ENCODE measurements at places on chromosomes 12 and 14.

DNA sequence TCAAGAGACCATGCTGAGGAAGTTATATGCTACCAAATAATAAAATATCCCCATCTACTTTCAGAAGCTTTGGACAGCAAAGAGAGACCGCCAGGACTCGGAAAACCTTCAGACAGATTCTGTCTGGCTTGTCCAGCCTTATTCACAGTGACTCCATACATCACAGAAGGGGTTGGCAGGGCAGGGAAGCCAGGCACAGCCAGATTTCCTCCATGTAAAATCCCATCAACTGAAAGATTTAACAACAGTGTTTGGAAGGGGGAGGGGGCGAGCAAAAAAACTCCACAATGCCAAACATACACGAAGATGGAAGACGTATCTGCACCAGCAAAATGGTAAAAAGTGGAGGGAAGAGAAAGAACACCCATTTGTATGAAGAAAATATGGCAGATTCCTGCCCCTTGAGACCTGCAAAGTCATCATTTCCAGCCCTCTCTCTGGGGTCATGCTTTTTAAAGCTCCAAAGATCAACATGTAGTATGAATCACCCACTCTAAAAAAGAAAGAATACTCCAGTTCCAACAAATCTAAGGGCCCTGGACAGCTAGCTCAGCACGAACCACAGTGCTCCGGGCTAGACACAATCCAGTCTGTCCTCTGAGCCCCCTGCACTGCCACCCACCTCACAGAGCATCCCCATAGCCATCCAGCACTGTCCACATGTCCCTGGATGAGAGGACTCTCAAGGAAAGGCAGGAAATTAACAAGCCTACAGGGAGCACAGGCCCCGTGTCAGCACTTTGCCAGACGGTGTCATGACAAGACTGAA, 116.4 kb downstream of the DICER1 start:
- DNase-seq, result no peak

GRCh38 chr12:131074221-131075083, 120.7 kb downstream of the ADGRD1 start:
- DNase-seq, result peak; percentile 33

- no peak for DNase-seq
These were observed 5.6 kb upstream of the ASCL1 start for GRCh38 chr12:102951841-102952240.

DNA sequence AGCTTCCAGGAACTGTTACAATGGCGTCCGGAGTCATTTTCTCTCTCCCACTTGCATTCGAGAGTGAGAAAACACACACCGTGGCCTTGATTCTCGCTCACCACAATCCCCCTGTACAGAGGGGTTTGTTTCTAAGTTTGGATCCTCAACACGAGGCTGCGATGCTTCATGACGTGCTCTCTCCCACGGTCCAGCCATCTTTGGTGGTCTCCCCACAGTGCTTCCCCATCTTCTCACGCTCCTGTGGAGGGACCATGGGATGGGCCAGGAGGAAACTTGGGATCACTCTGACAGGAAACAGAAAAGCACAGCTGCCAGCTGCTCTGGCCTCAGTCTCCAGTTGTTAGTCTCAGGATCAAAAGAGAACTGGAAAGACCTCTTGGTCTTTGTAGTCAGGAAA, 28.1 kb downstream of the OR10P1 start:
- no peak for DNase-seq

GRCh38 chr12:103494051-103494733, 1.6 kb downstream of the C12orf42 start:
- DNase-seq, result no peak

Data from activated CD4-positive, alpha-beta T cell treated with anti-CD3 and anti-CD28 coated beads for 36 hours (primary cell).